ENCODE measurements at places on chromosomes 5 and 9.

DNA sequence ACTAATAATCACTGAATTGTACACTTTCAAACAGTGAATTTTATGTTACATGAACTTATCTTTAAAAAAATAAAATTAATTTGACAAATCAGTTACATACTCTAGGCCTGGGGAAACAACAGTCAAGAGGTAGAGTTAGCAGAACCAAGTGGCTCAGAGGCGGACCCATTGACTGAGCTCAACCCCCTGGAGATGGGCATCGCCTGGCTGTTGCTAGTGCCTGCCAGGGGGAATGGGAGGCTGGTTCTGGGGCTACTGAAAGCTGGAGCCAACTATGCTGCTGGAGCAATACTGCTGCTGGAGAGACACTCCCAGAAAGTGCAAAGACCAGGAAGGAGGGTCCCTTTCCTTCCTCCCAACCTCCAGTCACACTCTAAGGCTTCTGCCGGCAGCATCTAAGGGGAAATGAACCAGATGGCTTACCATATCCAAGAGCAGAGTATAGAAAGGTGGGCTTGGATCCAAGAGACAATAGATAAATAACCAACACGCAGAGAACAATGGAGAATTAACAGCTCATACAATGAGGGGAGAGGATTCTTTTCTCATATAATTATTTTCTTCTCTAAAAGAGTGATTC is 40.3 kb upstream of the ANKRD55 start:
- DNase-seq = no peak

DNA sequence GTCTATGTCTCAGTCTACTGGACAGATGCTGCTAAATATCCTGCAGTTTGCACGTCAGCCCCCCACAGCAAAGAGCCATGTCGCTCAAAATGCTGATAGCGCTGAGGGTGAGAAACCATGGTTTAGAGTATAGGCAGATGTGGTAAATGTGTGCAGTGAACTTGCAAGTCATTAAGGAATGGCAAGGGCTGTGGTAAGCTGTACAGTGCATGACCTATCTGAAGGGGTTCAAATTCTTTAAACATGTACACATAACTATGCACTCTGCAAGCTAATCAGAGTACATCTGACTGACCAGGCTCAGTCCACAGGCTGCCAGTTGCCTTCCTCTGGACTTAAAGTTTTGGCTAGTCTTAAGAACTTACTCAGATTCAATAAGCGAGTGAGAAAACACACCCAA is 170.7 kb downstream of the CFAP90 start:
- no peak for DNase-seq

DNA sequence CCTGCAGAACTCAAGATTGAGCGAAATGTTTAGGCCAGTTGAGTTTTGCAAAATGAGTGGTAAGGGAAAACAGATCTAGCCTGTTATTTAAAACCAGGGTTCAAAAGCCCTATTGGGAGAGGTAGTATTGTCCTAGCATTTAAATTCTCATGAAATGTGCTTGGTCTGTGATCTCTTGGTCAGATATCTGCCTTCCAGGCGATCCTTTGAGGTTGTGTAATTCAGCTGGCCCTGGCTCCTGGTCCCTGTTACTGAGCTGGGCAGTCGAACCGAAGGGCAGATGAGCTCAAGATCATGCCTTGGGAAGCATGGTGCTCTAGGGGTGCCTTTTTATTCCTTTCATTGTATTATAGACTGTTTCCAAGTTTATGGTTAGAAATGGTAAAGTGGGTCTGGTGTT is 14.4 kb downstream of the SAP30L start:
- DNase-seq = no peak

DNA sequence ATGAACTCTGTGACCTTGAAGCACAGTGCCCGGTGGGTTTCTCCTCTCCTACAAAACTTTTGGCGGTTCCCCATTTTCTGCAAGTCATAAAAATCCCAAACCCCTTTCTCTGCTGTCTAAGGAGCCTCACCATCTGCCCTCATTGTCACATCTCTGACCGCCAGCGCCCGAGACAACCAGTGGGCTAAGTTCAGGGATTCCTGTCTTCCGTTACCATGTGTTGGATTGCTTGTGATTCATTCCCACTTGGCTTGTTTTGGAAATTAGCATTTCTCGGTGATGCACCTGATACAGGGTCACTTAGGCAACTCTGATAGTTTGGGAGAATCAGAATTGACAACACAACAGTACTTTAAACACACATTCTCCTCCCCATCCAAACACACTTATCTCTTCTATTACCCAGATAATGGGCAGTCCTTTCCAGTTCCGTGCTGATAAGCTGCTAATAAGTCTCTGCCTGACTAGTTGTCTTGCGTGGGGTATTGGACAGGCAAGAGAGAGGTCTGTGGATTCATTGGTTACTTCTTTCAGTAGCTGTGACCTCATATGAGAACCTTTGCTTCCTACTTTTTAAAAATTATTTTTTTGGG is 70.0 kb upstream of the KLF4 start:
- no peak for DNase-seq

- no peak for DNase-seq
Measured at GRCh38 chr5:14267991-14268708, 125.0 kb downstream of the TRIO start.

DNA sequence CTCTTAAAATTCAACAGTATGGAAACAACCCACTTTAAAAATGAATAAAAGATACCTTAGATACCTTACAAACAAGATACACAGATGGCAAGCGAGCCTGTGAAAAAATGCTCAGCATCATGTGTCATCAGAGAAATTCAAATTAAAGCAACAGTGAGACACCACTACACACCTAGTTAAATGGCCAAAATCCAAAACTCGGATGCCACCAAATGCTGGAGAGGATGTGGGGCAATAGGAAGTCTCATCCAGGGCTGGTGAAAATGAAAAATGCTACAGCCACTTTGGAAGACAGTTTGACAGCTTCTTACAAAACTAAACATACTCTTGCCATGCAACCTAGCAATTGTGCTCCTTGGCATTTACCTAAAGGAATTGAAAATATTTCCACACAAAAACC is 17.9 kb downstream of the DUSP1 start:
- DNase-seq = no peak

- no peak for DNase-seq
Measured at GRCh38 chr5:123112196-123112595, 23.2 kb downstream of the PRDM6 start.

DNA sequence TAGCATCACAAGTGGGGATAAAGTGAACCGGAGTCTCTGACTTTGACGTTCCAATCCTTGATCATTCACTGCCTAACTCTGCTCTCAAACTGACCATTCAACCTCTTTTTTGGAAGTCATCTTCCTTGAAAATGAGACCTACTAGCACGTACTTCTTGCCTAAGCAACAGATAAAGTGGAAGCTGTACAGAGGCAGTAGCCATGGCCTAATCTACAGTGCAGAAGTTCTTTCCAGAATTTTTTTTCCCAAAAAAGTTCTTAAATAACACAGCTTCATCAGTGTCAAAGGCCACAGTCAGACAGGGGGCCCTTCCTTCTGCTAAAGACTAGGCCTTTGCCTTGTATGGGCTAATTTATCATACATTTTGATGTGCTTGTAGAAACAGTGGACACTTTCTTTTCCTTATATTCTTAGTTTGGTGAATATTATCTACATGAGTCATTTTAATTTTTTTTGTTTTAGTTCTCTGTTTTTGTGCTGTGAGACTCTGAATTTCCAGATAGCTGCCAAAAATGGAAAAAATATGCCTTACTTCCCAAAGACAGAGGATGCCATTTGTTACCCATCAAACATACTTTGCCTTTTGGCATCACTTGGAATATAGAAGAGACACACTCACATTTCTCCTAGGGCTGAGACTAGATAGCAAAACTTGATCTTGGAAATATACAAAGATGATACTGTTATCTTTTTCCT is 96.3 kb upstream of the VCAN start:
- no peak for DNase-seq

DNA sequence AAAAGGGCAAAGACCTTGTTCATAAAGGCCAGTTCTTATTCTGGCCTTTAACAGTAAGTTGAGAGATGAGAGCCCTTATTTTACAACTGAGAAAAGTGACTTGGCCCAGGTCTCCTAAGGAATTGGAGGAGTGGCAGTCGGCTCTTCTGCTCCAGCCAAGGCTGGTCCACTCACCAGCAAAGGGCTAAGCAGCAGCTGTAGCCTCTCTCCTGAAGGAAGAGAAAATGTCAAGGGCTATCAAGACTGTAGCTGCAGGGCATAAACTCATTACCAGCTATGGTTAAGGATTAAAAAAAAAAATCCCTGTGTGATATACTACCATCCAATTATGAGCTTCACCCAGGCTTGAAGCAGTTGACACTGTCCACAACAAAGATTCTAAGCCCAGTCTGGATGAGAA is 138.6 kb upstream of the RAD23B start:
- no peak for DNase-seq

- DNase-seq = no peak
Measured at GRCh38 chr9:3136686-3137346, 292.9 kb upstream of the PUM3 start.

- DNase-seq = no peak
Measured at GRCh38 chr5:113112435-113112834, 135.8 kb downstream of the DCP2 start.

GRCh38 chr9:73738741-73739530 is 587.3 kb downstream of the ANXA1 start:
- DNase-seq = no peak

GRCh38 chr5:4883360-4883759 is 256.8 kb upstream of the ADAMTS16 start:
- DNase-seq = no peak

DNA sequence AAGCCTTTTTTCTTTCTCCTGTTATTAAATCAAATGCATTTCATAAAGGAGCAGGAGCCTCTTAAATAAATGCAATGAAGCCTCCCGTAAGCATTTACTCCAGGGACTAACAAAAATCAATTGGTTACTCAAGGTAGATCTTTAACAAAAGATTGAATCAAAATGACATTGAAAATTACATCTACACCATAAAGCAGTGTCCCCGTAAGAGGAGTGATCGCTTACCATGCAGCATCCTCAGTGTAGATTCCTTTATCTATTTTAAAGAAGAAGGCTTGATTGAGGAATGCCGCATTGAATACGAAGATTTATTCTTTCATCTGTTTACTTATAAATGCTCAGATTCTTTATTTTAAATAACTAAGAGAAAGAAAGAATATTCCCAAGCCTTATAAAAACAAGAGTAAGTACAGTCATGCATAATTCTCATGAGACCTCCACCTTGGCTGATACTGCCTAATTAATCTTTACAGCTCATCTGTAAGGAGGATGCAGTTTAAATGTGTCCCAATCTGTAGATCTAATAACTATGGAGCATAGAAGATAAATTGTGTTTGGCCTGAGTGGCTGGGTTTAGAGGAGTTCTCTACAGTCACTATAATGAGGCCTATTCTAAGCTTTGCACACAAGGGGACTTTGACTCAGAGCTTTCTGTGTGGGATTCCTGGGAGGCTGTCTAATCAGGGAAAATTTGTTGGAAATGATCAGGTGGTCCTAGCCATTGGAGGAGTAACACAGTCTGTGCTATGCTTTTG is 55.1 kb downstream of the PLPPR1 start:
- DNase-seq = no peak

DNA sequence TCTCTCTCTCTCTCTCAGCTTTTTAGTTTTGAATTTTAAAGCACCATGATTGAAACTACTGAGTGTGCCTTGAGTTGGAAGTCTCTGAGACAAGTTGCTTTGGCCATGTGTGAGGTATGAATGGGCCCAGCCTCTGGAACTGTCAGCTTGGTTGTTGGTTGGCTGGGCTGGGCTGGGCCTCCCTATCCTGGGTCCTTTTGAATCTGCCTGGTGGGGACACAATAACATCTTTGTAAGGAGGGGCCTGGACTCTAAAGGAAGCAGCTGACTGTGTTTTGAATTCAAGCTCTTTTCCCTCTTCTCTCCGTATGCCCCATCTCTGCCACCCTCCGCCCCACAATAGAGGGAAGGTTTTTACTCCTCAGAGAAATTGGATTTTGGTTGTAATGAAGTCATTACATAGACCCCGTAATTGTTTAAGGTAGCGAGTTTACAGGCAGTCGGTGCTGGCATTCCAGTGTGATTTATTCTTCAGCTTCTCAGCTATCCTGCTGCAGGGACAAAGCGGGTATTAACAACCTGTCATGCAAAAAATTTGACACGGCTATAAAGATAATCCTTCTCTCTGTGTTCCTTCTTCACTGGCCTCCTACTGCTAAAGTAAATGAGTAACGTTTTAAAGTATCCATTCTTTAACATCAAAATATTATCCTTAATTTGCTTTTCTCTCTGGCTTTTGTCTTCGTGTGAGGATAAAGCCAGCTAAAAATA is 105.4 kb downstream of the DAPK1 start:
- no peak for DNase-seq

GRCh38 chr5:179124853-179125788 is 64.9 kb downstream of the ZNF354C start:
- DNase-seq = no peak

DNA sequence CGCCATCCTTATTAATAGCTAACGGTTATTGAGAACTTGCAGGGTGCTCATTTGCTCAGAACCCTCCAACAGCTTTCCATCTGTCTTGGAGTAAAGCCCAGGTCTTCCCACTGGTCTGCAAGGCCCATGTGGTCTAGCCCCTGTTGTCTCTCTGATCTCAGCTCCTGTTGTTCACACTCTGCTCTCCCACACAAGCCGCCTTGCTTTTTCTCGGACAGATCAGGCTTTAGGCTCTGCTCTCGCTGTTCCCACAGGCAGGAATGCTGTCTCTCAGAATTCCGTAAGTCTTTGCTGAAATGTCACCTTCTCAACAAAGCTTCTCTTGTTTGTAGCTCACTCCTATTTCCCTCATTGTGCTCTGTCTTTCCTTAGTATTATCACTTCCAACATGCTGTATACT is 34.3 kb downstream of the GPR107 start:
- DNase-seq = no peak

- no peak for DNase-seq
Measured at GRCh38 chr5:177368869-177369644, 11.3 kb downstream of the RGS14 start.

- DNase-seq = no peak
Measured at GRCh38 chr5:158409507-158409906, 550.6 kb upstream of the CLINT1 start.

- DNase-seq = no peak
Measured at GRCh38 chr9:115930472-115930871, 223.1 kb upstream of the PAPPA start.

DNA sequence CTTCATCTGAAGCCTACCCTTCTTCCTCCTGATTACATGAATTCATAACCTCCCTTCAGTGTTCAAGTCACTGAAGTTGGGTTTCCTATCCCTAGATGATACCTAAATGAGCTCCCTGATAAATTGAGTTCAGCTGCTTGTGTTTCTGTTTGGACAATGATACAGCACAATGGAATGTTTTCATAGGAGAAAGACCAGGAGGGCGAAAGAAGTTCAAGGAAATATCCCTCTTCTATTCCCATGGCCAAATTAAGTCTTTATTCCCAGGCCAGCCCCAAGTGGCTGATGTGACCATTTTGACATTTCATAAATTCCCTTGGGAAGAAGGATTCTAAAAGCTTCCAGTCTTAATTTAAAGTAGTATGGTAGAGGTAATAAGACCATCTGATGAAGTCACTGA is 555.8 kb upstream of the CLINT1 start:
- DNase-seq = no peak

GRCh38 chr9:133788045-133788818 is 50.1 kb upstream of the SARDH start:
- no peak for DNase-seq

All from NCI-H774 (cell line).